ENCODE measurements at places on chromosomes 1 and 21.
A peak's percentile ranks its signal among the peaks of the same experiment; 100 is the strongest.

- peak; percentile 54 for DNase-seq
Measured at GRCh38 chr21:33751120-33751519, 108.8 kb downstream of the ITSN1 start.

DNA sequence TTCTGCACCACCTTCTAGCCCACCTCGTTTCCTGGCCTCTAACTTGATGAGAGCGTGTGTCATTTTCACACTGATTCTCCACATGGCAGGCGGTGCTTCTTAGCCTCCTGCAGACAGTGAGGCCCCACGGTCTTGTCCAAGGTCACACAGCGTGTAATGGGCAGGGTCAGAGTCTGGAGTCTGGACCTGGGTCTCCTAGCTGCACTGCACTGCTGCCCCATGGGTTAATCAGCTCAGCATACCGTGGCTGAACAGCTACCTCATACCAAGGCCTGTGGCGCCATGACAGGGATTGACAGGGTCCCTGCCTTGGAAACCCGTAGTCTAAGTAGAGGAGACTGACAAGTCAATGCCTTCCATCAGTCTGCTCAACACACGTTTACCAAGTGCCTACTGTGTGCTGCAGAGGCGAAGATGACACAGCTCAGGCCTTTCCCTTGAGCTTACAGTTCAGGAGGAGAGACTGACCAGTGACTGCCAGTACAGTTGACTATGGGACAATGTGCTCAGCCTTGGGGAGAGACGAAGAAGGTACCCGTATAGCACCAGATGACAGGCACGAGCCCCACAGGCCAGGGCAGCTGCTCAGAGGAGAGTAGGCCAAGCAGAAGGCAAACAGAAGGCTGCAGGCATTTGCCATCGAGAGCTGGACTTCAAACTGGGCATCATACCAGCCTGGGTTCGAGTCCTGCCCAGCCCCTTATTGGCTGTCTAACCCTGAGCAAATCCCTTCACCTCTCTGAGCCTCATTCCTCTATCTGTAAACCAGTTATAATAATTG, 5.5 kb downstream of the PCSK9 start:
- no peak for DNase-seq

GRCh38 chr1:24362982-24363614, 43.9 kb downstream of the GRHL3 start:
- peak; percentile 85 for DNase-seq

DNA sequence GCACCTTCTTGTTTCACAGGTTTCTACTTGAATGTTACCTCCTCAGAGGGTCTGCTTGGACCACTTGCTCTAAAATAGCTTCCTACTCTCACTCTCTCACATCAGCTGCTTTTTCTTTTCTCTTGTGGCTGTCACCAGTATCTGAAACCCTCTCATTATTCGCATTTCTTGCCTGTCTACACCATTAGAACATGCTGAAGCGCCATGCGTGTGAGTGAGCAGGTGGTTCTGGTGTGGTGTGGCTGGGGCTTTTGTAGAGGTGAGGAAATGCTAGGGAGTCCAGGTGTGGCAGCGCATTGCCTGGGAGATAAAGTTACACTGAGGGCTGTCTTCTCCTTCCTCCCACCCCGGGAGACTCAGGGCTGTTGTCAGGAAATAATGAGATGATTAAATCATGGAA, 4.1 kb downstream of the ZNF362 start:
- DNase-seq = no peak

- DNase-seq = no peak
Measured at GRCh38 chr1:94698356-94698755, 121.8 kb upstream of the SLC44A3 start.

DNA sequence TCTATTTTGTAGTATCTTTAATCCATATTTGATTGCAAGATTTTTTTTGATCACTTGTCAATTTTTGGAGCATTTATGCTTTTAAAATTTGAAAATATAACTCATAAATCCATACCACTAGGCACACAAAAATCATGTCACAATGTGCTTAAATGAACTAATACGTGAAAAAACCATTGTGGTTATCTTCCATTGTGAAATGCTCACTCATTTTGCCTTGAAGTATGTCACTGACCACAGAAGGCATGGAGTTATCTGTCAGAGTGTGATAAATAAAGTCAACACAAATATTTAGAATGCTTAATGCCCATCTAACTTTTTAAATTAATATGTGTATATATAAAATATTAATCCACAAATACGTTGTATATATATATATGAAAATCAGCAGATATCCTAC, 347.2 kb downstream of the PTPRC start:
- DNase-seq = peak; percentile 17

- DNase-seq = no peak
Measured at GRCh38 chr1:184768467-184768866, 13.8 kb upstream of the EDEM3 start.

DNA sequence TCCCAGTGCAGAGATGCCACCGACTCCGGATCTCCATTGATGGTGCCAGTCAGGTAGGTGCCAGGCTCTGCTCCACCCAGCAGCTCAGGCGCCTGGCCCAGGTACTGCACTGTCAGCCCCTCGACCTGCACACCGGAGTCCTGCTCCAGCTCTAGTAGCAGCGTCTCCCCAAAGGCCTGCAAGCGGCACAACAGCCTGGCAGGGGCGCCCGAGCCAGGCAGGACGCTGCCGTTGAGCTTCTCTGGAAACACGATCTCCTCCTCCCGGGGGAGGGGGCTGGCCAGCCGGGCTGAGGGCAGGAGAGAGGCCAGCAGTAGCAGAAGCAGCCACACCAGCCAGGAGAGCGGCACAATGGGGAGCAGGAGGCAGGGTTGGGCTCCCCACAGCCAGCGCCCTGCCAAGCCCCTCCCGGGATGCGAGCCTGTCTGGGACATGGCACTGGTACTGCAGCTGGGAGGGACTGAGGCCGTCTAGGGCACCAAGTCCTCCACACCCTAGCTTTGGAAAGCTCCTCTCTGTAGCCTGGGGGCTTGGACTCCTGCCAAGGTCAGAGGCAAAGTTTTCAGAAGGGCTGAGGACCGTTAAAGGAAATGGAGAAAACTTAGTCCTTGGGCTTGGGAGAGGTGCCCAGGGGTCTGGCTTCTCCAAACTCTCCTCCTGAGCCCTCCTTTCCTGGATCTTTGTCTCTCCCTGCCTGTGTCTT, 509 bp downstream of the ADAMTS4 start:
- DNase-seq = peak; percentile 41

- no peak for DNase-seq
Measured at GRCh38 chr1:226569879-226570547, 21.4 kb downstream of the STUM start.

- DNase-seq = no peak
Measured at GRCh38 chr1:43121256-43121900, 50.7 kb downstream of the EBNA1BP2 start.

DNA sequence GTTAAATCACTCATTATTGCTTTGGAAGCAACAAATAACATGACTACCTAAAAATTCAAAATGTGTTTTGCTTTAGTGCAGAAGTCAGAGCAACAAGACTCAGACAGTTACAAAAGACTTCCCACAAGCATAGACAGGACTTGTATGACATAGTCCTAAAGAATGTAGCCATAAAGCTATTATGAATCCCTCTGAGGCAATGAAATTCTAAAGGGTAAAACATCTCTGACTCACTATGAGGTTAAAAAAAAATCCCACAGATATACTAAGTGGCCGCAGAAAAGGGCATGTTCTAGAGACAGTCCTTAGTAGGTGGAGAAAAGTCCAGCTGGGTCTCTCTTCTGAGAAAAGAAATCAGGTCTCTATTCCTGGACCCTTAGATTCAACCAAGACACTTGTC, 4.9 kb downstream of the PRKAB2 start:
- peak; percentile 97 for DNase-seq

GRCh38 chr1:6248932-6249738, 5.2 kb downstream of the HES3 start:
- DNase-seq = peak; percentile 40

GRCh38 chr1:208179961-208180409, 64.2 kb downstream of the PLXNA2 start:
- no peak for DNase-seq

GRCh38 chr1:20739225-20739624, 6.7 kb upstream of the SH2D5 start:
- peak; percentile 86 for DNase-seq

DNA sequence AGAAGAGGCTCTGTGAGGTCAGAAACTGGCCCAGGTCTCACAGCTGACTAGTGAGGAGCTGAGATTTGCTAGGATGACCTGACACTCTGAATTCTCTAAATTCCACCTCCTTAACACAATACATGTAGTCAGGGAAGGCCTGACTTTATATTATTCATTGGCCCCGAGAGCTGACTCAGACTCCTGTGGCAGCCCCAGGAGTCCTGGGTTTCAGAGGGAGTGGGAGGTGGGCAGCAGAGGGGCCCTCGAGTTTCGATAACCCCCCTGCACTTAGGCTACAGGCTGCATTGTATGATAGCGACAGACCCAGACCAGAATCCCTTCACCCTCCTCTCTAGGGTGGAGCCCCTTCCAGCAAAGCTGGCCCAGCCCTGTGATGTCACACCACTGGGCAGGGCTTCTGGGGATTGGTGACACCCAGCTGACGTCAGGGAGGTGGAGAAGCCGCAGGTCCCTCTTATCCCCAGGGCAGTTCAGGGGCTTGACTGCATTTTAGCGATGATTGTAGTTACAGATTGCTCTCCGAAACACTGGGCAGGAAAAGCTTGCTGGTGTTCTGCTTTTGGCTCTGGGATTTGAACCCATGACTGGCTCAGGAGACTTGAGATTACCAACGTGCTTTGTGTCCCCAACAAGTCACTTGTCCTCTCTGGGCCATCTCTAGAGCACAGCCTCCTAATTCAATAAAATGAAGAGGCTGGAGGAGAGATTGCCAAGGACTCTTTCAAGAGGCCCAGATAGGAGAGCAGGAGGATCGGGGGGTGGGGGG, 17.0 kb upstream of the GPR37L1 start:
- DNase-seq = peak; percentile 21

GRCh38 chr1:174265282-174265681, 106.0 kb downstream of the RABGAP1L start:
- DNase-seq = no peak

Data from AG10803 (cell line).